H4 (cell line): ENCODE measurements at places on chromosomes 3 and 15. TPM values are rescaled to one million over a fixed set of nuclear protein-coding genes. Genes with fewer than 3 reads are reported as not detected.

Gene GRK7
- not detected in 2 replicates for total RNA-seq

Gene CCDC80
- total RNA-seq, result 31.7 and 61.0 TPM in 2 replicates

Gene SPINK8
- not detected in 2 replicates for total RNA-seq

- no peak for DNase-seq
Observed at GRCh38 chr3:4841225-4841624, 138.0 kb upstream of the BHLHE40 start.

GRCh38 chr3:138497851-138498250, 63.4 kb downstream of the ESYT3 start:
- DNase-seq, result no peak

DNA sequence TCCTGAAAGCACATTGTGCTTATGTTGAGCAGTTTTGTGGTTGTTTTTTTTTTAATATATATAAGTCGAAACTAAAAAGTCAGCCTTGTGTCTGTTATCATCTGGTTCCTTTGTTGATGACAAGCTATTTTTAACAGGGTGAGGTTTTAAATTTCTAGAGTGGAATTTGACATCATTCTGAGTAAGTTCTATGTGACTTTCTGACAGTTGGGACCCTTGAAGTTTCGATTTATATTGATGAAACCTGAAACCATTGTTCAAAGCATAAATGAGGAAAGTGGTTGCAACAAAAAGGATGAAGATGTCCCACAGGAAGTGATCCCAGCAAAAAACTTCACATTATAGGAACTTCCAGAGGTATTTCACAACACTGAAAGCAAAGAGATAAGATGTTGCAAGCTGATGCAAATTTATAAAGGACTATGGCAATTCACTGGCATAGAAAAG, 94.0 kb downstream of the CYP19A1 start:
- DNase-seq, result no peak

Gene LINGO1
- 0.41 TPM in 1 of 2 replicates, not detected in the other for total RNA-seq

DNA sequence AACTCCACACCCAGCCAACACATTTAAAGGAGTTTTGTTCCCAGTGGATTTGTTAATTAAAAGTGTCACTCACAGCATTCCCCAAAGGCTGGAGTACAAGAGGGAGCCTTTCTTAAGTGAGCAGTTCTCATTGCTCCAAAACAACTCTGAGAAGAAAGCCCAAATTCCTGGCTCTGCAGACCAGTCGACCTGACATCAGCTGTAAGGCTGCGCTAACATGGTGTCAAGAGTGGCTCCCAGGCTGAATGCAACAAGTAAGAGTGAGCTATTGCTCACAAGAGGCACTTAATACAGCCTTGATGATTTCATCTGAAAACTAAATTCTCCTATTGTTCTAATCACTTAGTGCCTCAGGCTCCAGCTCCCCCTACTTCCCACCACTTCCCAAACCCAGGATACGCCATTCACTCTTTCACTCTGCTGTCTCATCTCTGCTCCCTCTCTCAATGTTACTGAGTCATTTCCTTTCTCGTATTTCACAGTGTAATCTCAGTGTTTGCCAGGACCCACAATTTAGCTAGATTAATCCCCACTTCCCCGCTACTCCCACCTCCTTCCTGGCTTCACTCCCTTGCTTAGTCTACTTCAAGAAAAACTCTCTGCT, 81.8 kb downstream of the WWTR1 start:
- peak; percentile 99 for DNase-seq

DNA sequence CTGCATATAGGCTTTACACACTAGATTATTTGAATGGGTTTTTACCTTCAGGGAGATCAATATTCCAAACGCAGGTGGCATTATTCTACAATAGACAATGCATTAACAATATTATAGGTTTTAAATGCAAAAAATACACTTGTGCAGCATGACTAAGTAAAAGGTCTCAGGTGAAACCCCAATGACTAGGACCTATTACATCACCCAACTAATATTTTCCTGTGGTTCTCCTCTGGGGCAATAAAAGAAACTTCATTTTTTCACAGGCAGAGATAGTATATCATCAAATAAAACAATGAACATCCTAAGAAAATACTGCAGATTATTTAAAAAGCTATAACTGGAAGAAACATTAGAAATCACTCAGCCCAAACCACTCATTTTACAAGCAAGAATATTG, 375.3 kb downstream of the ROBO1 start:
- DNase-seq, result no peak

- peak; percentile 68 for DNase-seq
Observed at GRCh38 chr3:15325228-15325627, 7.2 kb downstream of the SH3BP5 start.

Gene GOLGA8T
- total RNA-seq, result not detected in 2 replicates

Gene MNS1
- 0.62 and 0.66 TPM in 2 replicates for total RNA-seq

DNA sequence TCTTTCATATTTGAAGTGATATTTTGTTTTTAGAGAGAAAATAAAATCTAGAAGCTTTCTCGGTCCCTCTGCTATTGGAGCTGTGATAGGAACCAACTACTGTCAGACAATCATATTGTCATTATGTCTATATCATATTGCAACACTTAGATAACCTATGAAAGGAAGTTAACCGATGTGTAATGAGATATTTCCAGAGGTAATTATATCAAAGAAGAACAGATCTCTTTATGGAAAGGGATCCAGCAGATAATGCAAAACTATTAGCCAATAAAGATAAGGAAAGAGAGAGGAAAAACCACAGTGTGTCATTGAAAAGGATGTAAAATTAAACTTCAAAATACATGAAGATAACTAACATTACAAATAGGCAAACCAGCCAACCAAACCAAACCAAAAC, 529.1 kb upstream of the CCDC54 start:
- DNase-seq, result no peak

Gene RAB6B
- 1.1 and 1.5 TPM in 2 replicates for total RNA-seq

Gene SERPINI2
- 0.12 TPM in 1 of 2 replicates, not detected in the other for total RNA-seq

DNA sequence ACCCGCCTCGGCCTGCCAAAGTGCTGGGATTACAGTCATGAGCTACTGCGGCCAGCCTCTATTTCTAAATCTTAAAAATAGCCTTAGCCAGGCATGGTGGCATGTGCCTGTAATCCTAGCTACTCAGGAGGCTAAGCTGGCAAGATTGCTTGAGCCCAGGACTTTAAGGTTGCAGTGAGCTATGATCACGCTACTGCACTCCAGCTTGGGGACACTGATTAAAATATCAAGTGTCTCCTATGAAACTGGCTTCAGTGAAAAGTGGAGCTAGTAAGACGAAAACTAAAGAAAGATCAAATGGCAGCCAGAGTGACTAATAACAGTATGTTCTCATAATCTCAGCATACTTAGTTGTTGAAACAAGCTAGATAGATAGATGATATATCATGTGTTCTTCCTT, 112.5 kb downstream of the STT3B start:
- DNase-seq, result no peak

DNA sequence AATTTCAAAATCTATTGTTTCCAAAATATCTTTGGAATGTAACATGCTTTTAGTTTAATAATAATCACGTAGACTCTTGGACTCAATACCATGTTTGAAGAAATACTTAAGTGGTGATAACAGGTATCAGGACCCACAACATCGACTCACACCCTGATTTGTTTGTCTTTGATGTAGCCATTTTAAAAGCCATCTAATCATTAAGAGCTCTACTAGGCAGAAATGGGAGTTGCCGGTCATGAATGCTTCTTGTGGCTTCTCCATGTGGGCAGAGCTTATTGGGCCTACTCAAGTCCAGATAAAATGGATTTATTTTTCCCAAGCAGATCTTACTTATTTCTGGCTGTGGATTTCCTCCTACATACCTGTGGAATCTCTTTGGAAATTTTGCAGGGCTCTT, 261.6 kb upstream of the NR2F2 start:
- no peak for DNase-seq

DNA sequence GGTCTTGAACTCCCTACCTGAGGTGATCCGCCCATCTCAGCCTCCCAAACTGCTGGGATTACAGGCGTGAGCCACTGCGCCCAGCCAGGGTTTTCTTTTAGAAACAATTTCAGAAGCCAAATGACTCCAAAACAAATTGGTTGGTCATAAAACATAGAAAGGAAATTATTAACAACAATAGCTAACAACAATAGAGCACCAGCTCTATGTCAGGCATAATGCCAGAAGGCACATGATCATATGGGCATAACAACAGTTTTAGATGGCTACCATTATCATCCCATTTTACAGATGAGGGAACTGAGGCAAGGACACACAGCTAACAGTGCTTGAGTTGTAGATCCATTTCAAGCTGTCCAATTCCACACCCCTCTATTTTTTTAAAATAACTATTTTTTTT, 22.2 kb upstream of the RAF1 start:
- DNase-seq, result no peak

GRCh38 chr15:51737522-51738305, at the start of gene LYSMD2:
Gene LYSMD2, minus strand, starts transcription at chr15:51737655. Its CDS starts 33 bp downstream, at chr15:51737622.
- no peak for DNase-seq

DNA sequence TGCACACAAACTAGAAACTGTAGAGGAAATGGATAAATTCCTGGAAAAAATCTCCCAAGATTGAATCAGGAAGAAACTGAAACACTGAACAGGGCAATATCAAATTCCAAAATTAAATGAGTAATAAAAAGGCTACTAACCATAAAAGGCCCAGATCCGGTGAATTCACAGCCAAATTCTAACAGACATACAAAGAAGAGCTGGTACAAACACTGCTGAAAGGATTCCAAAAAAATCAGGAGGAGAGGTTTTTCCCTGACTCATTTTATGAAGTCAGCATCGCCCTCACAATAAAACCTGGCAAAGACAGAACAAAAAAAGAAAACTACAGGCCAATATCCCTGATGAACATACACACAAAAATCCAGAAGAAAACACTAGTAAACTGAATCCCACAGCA, 462.4 kb upstream of the THBS1 start:
- peak; percentile 51 for DNase-seq

Gene IMPG2
- total RNA-seq, result 0.06 and 0.08 TPM in 2 replicates

Gene SLC9C1
- not detected in 2 replicates for total RNA-seq

Gene PLA2G4E
- not detected in 2 replicates for total RNA-seq

Gene BNC1
- not detected in 2 replicates for total RNA-seq

DNA sequence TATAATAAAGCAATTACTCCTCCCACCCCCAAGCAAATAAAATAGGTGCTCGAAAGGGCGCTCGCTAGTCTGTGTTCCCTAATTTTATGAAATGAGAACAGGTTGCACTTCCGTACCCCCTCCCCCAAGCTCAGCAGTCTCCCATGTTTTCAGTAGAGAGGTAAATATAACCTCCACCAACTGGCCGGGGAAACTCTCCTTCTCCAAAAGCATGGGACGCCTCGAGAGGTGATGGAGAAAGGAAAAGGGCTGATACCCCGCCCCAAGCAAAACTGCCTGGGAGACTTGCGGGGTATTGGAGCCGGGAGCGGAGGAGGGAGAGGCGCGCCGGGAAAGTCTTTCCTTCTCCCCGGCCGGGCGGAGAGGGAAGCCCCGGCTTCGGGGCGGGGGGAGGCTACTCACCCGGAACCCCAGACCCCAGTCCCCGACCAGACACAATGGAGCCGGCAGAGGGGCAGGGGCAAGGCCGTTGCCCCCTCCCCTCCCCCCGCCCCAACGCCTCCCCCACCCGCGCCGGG, 605 bp downstream of the DCUN1D1 start:
- DNase-seq, result no peak
